CD4-positive, CD25-positive, alpha-beta regulatory T cell (primary cell): ENCODE measurements at places on chromosomes 1 and 21. TPM values are rescaled to one million over a fixed set of nuclear protein-coding genes. Genes with fewer than 3 reads are reported as not detected.

- no peak for DNase-seq
Observed at GRCh38 chr1:52237430-52237829, 95.5 kb downstream of the ZFYVE9 start.

DNA sequence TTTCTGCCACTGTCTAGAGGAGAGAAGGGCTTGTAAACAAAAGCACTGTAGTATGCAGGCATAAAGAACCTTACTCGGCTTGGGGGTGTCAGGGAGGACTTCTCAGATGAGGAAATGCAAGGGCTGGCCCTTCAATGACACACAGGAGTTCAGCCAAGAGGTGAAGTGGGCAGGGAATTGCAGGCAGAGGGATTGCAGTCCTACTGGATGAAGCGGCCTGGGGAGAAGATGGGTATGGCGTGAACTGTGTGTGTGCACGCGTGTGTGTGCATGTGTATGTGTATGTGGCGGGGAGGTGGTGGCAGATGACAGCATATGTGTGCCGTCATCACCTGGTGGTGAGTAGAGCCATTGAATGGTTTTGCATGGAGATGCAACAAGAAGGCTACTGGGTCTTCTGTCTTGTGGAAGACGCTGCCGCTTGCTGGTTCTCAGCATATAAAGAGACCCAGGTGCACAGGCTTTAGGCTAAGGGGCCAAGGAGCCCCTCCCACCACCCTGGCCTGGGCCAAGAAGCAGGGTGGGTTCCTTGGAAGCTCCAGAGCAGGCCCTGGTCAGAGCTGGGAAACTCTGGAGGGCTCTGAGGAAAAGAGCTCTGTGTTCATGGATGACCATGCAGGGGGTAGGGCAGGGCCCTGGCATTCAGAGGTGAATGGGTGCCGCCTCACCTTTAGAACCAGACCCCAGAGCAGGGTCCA is 4.1 kb upstream of the EPS8L3 start:
- DNase-seq, result no peak

DNA sequence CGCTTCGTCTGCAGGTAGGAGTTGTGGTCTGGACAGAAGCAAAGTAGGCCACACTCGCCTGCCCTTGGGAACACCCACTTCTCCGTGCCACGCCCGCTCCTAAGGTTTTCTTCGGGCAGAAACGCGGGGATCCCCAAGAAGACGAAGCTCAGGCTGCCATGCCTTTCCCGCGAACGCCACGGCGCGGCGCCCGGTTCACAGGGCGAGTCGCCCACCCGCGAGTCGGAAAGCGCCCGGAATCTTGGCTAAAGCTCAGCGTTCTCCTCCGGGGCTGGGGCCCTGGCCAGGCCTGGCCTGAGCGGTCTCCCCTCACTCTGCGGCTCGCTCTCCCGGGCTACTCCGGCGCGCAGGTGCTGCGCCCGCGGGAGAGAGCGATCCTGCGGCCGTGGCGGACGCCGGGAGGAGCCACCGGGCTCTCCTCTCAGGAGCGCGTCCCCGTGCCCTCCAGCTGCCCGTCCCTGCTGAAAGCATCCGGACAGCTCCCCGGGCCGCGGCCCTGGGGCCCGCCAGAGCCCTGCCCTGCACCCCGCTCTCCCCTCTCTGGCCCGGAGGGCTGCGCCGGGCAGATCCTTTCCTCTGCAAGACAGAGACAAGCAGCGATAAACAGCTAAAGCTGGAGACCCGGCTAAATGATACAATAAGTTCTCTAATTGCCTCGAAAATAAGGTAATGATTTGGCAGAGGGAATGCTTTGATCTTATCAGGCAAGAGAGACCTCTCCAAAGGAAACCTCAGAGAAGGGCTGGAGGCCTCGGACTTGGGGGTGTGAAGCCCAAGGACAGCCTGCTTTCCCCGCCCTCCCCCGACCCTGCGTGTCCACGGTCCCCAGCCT is 6.7 kb upstream of the WNT2B start:
- DNase-seq, result peak; percentile 24

- peak; percentile 60 for DNase-seq
Observed at GRCh38 chr1:9455487-9456234, 83.6 kb upstream of the SLC25A33 start.

DNA sequence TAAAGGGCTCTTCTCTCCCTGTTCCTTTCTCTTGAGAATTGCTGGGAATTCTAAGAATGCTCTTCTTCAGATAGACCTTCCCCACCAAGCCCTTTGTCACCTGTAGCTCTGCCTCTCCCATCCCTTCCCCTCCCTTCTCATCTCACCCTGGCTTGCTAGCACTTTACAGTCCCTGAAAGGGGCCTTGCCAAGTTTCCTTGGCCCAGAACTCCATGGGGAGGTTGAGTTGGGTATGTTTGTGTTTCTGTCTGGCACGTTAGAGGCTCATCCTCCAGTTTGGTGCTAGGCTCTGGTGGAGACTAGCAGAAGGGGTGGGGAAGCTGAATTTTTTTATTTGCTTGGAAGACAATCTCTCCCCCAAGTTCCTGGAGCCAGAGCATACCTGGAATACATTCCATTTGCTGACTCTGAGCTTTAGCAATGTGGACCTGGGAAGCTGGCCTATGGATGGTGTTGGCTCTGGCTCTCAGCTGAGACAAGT is 4.9 kb downstream of the CGN start:
- no peak for DNase-seq

DNA sequence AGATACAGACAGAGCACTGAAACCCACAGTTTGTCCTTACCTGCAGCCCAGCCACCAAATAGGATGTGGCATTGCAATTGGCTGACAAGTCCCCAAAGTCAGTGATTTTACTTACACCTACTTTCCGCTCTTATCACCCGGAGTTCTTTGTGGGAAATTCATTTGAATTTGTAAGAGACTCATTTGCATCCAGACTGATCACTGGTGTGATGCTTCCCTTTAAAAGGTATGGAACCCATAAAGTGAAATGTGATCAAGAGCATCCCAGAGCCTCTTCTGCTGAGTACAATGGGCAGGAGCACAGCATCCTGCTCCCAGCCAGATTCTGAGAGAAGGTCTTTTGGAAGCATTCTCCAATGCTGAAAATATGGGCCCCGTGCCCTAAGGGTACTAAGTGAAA is 161.4 kb downstream of the DAB1 start:
- no peak for DNase-seq

- DNase-seq, result no peak
Observed at GRCh38 chr1:3896396-3897000, 3.6 kb downstream of the C1orf174 start.

- no peak for DNase-seq
Observed at GRCh38 chr1:203136409-203137042, 9.0 kb downstream of the ADORA1 start.

GRCh38 chr1:6093071-6093470 is 47.4 kb downstream of the KCNAB2 start:
- no peak for DNase-seq

- DNase-seq, result no peak
Observed at GRCh38 chr1:33949570-33949969, 85.7 kb downstream of the HMGB4 start.

GRCh38 chr21:32976791-32977190 is 48.9 kb upstream of the OLIG2 start:
- DNase-seq, result no peak

DNA sequence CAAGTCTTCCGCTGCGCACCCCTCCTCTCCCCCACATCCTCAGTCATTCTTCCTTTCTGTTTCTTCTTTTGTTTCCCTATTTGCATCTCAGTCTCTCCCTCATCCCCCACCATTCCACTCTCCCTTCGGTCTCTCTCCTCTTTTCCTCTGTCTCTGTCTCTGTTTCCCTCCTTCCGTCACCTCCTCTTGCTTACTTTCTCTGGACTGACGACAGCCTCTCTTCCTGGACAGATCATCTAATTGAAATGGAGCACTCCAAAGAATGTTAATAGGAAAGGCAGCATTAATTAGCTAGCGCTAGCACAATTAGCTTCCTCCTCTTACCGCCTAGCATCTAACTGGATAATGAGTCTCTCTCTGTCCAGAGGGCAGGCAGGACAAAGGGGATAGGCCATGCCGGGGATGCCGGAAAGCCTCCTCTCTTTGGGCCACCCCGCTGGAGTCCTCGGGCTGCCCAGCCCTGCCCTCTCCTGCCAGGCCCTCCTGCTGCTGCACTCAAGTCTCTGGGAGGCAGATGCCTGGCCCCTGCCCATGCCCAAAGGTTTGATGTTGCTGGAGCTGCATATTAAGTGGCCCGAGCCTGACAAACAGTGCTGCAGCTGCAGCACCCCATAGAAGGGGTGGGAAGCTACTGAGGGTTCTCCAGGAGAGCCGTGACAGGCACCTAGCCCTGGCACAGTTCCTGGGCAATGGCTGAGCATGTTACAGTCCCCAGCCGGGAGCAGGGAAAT is 20.8 kb downstream of the DISP3 start:
- DNase-seq, result no peak

- no peak for DNase-seq
Observed at GRCh38 chr1:232883992-232884661, 66.3 kb upstream of the NTPCR start.

DNA sequence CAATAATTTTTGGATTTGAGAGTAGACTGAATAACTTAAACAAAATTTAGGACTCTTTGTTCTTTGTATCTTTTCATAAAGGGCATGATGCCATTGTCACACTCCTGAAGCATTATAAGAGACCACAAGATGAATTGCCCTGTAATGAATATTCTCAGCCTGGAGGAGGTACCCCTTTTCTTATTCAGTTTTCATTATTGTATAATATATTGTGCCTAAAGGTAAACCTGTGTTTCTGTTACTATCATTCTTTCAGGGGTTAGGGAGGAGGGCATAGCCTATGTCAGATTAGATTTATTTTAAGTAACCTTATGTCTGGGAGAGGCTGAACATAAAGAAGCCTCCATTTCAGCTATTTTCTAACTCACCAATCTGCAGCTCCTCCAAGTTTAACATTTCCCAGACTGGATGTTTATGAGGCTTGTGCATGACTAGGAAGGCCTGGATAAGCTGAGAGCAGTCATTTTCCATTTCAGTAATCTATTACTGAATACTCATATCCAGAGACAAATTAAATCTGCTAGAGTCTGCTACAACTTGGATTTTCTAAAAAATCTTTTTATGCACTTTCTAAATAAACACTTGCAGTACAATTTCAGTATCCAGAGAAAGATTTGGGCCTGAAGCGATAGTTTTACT is 132.1 kb downstream of the TNNI3K start:
- DNase-seq, result no peak

DNA sequence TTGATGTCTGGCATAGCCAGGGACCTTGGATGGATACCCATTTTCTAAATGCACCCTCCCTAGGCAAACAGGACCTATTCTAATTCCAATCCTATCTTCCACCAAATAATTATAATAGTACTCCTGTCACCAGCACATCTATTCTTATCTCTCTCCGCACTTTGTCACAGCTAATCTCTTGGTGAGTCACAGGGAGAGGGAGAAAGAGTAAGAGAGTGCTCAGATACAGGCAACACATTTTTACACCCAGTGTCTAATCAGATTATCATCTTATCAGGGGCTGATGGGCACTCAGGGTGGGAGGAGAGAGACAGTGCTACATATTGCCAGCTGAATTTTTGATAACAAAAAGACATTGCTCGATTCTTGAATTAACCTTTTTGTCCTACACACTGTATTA is 275.0 kb upstream of the BEND5 start:
- DNase-seq, result no peak

DNA sequence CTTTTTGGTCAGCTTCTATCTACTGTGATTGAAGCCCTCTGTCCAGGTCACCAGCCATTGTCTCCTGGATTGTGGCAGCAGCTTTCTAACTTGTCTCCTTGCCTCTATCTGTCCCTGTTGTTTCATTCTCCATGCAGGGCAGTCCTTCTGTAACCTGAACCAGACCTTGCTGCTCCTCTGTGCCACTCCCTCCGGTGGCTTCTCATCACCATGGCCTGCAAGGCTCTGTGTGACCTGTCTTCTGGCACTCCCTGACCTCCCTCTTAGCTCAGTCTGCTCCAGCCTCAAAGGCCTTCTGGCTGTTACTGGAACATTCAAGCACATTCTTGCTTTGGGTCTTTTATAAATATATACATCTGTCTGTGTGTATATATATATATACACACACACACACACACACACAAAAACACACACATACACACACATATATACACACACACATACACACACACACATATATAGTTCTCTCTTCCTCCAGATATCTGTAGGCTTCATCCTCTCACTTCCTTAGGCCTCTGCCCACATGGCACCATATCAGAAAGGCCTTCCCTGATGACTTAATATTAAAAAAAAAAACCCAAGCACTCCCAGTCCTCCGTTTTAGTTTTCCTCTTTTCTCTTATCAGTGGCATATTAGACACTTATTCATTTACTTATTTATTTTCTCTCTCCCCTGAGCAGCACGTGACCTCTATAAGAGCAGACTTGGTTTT is 21.2 kb upstream of the JUN start:
- no peak for DNase-seq

- DNase-seq, result no peak
Observed at GRCh38 chr1:41243079-41243385, 926 bp upstream of the SCMH1 start.

DNA sequence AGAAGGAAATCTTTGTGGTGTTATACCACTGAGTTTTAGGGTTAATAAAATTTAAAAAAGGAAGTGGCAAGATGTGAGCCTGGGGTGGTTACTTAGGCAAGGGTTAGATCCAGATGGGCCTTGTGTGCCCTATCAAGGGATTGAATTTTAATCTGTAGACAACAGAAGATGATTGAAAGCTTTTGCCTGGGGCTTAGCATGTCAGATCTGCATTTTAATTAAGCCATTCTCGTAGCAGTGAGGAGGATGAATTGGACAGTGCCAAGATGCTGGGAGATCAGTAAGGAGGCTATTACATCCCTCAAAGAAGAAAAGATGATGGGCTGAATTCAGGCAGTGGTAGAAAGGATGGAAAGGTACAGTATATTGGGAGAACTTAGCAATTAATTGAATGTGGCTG is 42.3 kb downstream of the HMGB4 start:
- no peak for DNase-seq

DNA sequence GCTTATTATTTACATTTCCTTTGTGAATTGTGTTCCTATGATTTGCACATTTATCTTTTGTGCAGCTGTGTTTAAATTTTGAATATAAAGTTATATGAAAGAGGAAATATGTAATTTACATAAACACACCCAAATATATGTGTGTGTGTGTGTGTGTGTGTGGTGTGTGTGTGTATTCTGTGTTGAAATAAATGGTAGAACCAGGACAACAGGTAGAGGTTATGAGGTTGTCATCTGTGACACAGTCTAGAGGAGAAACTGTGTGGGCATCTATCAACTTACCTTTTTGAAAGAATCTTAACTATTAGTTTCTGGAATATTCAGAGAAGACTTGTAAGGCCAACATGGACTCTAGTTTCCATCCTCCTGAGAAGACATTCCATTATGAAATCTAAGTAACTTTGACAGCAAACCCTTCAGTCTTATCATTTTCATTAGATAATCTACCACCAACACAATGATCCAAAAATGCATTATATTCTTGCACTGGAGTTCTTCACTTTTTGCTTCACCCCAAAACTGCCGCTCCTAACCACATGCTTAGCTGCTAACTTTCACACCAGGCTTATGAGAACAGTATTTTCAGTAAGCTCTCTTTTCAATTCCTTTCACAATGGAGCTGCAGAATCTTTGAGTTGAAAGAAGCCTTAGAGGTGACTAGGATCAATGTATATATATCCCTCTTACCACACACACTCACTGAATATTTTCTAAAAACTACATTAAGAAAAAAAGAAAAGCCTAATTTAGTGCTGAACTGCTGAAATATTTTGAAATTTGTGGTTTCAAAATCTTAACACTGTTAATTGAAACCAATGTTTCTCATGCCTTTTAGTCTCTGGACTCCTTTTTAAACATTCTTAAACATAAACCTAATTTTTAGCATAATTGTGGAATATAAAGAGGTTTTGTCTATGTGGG is 21.8 kb downstream of the PTPRC start:
- no peak for DNase-seq

HENMT1 gene
- 7.8 TPM for total RNA-seq

LY9 gene
- 105 TPM for total RNA-seq

CRYBG2 gene
- 2.3 TPM for total RNA-seq

TAGLN2 gene
- 503 TPM for total RNA-seq

OR2L8 gene
- 0.42 TPM for total RNA-seq

PRAMEF26 gene
- total RNA-seq, result not detected

TNFSF18 gene
- not detected for total RNA-seq
